ENCODE measurements at places on chromosomes 1 and 21. TPM values are rescaled to one million over a fixed set of nuclear protein-coding genes. Genes with fewer than 3 reads are reported as not detected.

DNA sequence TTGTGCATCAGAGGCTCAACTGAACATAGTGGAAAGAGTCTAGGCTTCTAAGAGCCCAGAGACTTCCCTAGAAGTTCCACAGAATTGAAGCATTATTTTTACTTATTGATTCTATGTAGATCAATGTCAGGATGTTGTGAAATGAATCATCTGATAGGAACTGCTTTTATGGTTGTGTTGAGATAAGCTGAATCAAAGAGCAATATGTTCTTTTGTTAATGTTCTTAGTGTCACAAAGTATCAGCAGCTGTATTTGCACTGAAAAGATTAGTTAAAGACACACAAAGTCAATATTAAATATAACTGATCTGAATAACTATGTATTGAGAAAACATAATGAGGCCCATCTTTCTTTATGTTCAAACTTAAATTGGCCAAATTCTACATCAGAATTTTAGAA is 430.7 kb upstream of the ZRANB2 start:
- no peak for DNase-seq

GRCh38 chr1:119531606-119532323 is 24.8 kb downstream of the HSD3B1 start:
- DNase-seq: no peak

DNA sequence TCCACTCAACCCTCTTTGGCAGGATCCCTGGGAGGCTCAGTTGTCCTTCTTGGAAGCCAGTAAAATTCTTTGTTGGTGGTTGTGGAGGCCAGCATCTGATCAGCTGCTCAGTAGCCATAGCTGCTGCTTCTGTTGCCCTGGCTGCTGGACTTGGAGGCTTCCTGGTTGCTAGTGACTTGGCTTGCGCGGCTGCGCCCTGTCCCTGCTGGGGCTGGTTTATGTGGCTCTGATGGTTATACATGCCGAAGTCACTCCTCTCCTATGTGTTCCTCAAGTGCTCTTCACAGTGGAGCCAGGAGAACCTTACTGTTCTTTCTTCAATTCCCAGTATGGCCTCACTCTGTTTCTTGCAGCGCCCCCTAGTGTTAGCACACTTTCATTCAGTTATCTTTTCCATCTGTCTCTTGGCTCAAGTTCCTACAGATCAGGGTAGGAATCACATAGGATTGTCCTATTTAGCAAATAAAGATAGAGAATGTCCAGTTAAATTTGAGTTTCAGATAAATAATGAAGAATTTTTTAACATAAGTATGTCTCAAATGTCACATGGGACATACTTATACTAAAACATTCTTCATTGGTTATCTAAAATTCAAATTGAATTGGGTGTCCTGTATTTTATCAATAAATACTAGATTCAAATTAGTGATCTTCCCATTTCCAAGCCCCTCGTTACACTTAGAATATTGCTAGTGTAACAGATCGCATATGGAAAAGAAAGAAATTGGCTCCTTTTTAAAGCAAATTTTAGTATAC is 176.5 kb downstream of the TGFB2 start:
- no peak for DNase-seq

- DNase-seq: no peak
These were observed 14.2 kb upstream of the HSPG2 start for GRCh38 chr1:21951226-21951870.

Gene NLRP3
- 1.5 TPM for total RNA-seq

Gene DNASE2B
- total RNA-seq: not detected
